ENCODE measurements at places on chromosomes 12 and 14. TPM values are rescaled to one million over a fixed set of nuclear protein-coding genes. Genes with fewer than 3 reads are reported as not detected.

TAS2R42 gene
- total RNA-seq: not detected

LRTM2 gene
- not detected for total RNA-seq

KIF26A gene
- not detected for total RNA-seq

ACOT6 gene
- not detected for total RNA-seq

LRP1-AS gene
- total RNA-seq: not detected

FOXG1 gene
- total RNA-seq: not detected

RNASE2 gene
- 2.2 TPM for total RNA-seq

GLI1 gene
- 0.99 TPM for total RNA-seq

DNA sequence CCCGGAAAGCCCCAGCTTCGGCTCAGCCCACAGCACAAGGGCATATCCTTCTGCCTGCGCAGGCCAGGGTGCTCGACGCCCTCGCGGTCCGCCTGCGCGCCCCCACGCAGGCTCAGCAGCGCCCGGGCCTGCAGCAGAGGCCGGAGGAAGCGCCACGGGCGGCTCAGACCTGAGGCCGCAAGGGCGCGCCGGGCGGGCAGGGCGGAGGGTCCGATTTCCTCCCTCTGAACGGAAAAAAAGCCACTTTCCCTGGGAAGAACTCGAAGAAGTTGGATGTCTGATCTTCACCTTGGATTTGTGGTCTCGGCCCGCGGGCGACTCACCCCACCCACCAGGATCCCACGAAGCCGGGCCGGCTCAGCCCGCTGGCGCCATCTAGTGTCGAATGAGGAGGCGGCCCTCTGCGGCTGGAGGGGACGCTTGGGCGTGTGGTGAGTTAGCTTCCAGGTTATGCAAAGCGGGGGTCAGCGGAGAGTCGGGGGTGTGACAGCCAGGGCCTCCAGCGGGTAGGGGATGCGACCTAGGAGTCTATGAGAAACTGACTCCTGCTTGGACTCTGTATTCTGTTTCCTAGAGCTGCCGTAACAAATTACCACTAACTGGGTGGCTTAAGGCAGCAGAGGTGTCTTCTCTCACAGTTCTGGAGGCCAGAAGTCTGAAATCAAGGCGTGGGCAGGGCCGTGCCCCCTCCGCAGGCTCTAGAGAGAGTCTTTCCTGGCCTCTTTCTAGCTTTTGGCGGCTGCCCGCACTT lies 40.0 kb upstream of the SRSF5 start:
- peak; percentile 90 for DNase-seq
- H3K27me3 ChIP-seq: no peaks in the 10 kb centered on the region
- no peaks in the 10 kb centered on the region for H3K36me3 ChIP-seq
- H3K4me3 ChIP-seq: peak overlapping the region; percentile 35
- H3K27ac ChIP-seq: peak overlapping the region; percentile 66

DNA sequence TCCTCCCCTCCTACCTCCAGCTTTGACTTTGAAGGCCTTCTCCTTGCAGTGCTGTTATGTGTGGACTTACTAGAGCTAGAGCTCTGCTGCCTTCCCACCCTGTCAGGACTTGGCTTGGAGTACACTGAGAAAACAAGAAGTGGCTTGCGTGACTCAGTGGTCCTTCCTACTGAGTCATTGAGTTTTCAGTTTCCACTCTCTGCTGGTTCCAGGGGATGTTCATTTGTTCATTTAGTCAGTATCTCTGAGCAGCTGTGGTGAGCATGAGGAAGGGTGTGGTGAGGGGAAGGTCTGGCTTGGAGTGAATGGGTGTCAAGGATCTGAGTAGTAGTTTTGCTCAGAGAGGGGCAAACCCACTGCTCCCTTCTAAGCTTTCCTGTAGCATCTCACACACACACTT lies 17.2 kb upstream of the ELK3 start:
- no peaks in the 10 kb centered on the region for H3K36me3 ChIP-seq
- peaks cover 3% of the 10 kb centered on the region for H3K4me1 ChIP-seq
- no peak for DNase-seq
- no peaks in the 10 kb centered on the region for H3K27me3 ChIP-seq
- H3K4me3 ChIP-seq: no peak overlapping the region

DNA sequence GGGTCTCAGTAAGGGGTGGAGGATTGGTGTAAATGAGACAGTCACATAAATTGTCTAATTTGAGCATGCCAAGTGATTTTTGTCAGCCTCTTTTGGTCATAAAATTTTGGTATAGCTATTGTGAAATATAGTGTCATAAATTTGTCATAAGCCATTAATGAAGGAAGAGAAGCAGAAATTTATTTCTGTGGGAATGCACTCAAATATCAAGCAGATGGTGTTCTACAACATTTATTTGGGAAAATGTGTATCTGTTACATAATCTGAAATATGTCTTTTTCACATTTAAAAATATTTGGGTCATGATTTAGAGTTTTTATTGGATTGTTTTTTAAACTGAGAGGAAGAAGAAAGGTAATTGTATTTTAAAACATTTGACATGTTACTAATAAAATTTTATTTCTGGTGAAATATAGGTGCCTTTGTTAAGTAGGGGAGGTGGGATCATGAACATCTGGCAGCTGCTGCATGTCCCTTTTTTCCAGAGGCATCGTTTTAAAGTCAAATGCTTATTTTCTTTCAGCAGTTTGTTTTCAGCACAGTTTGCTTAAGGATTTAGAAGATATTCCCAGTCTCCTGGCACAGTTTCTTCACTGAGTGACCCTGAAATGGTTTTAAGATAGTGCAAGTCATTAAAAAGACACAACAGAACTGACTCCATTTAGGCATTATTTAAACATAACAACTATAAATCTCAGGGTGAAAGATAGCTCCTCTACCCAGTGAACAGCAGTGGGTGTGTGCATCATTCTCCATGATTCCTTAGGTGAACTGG lies 371.7 kb downstream of the SNAPC1 start:
- H3K36me3 ChIP-seq: no peaks in the 10 kb centered on the region
- no peaks in the 10 kb centered on the region for H3K4me1 ChIP-seq
- peaks cover 9% of the 10 kb centered on the region for H3K27me3 ChIP-seq
- DNase-seq: no peak

- no peaks in the 10 kb centered on the region for H3K27me3 ChIP-seq
- no peaks in the 10 kb centered on the region for H3K36me3 ChIP-seq
- H3K4me3 ChIP-seq: no peak overlapping the region
- peaks cover 7% of the 10 kb centered on the region for H3K4me1 ChIP-seq
These were observed 12.3 kb upstream of the APOF start for GRCh38 chr12:56374726-56375597.

GRCh38 chr14:92759300-92759678 lies 10.9 kb upstream of the LGMN start:
- no peaks in the 10 kb centered on the region for H3K36me3 ChIP-seq
- H3K27ac ChIP-seq: no peak overlapping the region
- no peak for DNase-seq
- H3K4me1 ChIP-seq: no peaks in the 10 kb centered on the region
- H3K27me3 ChIP-seq: peaks cover 2% of the 10 kb centered on the region
- no peak overlapping the region for H3K4me3 ChIP-seq

DNA sequence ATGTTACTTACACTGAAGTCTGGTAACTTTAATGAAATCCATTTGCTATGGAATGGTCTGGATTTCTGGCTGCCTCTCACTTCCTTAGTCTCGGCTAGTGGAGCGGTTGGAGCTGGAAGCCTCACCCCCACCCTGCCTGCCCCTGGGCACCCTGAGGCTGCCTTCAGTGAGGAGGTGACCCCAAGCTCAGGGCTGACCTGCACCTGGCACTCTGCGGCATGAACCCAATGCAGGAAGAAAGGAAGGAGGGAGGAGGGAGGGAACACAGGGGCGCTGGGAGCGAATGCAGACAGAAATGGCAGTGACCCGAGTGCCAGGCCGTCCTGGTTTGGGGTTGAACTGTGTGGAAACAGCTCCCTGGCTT lies 353.1 kb downstream of the TMEM121 start:
- H3K4me3 ChIP-seq: peak overlapping the region; percentile 14
- peaks cover 3% of the 10 kb centered on the region for H3K27me3 ChIP-seq
- H3K4me1 ChIP-seq: peaks cover 10% of the 10 kb centered on the region
- H3K27ac ChIP-seq: no peak overlapping the region
- peak; percentile 11 for DNase-seq

GRCh38 chr12:56522411-56523193 lies 982 bp downstream of the RBMS2 start:
- H3K27ac ChIP-seq: peak overlapping the region; percentile 2
- DNase-seq: peak; percentile 21
- H3K4me1 ChIP-seq: peaks cover 11% of the 10 kb centered on the region
- H3K27me3 ChIP-seq: no peaks in the 10 kb centered on the region

DNA sequence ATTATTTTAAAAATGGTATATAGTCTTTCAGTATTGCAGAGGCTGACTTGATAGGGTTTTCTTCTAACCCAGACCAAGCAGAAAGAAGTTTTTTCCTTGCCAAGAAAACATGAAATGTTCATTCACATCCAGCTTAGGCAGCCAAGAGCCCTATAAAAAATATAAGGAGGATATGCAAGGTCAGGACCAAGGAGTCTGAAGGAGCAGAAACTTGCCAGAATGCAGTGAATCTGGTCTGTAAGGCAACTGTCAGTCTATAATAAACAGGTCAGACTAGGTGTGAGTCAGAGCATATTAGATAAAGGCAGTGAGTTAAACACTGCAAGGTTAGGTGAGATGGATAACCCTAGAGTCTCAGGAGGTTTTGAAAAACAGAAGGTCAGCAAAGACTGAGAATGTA lies 645.5 kb downstream of the C12orf50 start:
- H3K4me3 ChIP-seq: no peak overlapping the region
- no peak overlapping the region for H3K27ac ChIP-seq
- no peaks in the 10 kb centered on the region for H3K27me3 ChIP-seq
- DNase-seq: no peak
- no peaks in the 10 kb centered on the region for H3K4me1 ChIP-seq
- H3K36me3 ChIP-seq: no peaks in the 10 kb centered on the region

DNA sequence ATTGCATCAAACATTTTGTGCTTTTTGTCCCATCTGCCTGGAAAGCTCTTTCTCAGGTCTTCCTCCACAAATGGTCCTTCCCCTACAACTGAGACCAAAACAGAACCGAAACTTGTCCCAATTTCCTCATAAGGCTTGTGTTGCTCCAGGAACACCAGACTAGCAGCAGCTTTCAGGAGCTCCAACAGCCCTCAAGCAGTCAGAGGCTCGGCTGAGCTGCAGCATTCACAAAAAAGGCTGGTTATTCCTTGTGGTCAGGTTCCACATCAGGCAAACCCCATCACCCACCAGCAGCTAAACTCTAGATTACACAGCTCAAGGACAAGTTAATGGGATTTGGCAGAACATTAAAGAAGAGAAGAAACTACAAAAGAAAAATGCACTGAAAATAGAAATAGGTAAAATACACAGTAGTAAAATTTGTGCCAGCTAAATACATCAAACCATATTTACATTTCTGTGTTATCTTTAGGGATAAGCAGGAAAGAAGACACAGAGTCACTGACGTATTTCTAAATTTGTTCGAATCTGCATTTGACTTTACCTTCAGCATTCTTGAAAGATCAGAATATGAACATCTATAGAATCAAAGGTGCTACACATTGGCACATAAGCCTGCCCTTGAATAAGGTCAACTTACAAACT lies 141.2 kb downstream of the STXBP6 start:
- no peaks in the 10 kb centered on the region for H3K4me1 ChIP-seq
- H3K36me3 ChIP-seq: no peaks in the 10 kb centered on the region
- H3K4me3 ChIP-seq: no peak overlapping the region
- H3K27ac ChIP-seq: no peak overlapping the region
- peaks cover 2% of the 10 kb centered on the region for H3K27me3 ChIP-seq
- DNase-seq: no peak

DNA sequence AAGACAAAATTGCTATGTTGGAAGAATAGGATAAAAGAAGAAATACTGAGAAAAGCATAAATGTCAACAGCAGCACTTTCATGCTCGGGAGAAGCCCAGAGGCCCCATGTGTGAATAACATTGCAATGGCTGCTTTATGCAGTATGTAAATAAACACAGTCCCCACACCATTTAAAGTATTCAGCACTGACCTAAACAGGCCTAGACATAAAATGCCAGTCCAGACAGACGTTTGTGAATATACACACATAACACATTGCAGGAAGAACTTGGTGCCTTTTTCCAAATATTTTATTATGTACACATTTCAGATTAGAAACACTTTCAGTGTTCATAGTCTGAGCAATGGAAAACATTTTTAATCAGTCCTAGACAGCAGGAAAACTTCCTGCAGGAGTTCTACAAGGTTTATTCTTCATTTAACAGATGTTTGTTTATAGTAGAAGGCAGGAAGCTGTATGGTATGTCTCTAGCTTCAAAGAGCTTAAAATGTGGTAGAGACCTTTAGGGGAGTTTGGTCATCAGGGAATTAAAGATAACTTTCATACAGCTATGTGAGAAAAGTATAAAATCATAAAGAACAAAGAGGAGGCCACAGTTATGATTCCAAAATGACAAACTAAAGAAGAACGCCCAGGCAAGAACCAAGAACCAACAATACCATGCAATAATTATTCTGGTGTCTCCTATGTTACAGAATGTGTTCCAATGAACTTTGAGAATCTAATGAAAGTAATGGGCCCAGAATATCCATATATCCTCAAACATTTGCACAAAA lies 30.6 kb upstream of the SLC38A2 start:
- no peak overlapping the region for H3K27ac ChIP-seq
- H3K4me3 ChIP-seq: no peak overlapping the region
- DNase-seq: no peak
- no peaks in the 10 kb centered on the region for H3K27me3 ChIP-seq
- no peaks in the 10 kb centered on the region for H3K36me3 ChIP-seq

- H3K27me3 ChIP-seq: no peaks in the 10 kb centered on the region
- no peaks in the 10 kb centered on the region for H3K36me3 ChIP-seq
- H3K4me3 ChIP-seq: no peak overlapping the region
- no peaks in the 10 kb centered on the region for H3K4me1 ChIP-seq
These were observed 34.1 kb upstream of the KLHDC2 start for GRCh38 chr14:49733836-49734235.

Measured in natural killer cell (primary cell).